ENCODE measurements at places on chromosomes 2 and 18.

GRCh38 chr2:212109217-212109616, 429.4 kb downstream of the ERBB4 start:
- no peak for DNase-seq

DNA sequence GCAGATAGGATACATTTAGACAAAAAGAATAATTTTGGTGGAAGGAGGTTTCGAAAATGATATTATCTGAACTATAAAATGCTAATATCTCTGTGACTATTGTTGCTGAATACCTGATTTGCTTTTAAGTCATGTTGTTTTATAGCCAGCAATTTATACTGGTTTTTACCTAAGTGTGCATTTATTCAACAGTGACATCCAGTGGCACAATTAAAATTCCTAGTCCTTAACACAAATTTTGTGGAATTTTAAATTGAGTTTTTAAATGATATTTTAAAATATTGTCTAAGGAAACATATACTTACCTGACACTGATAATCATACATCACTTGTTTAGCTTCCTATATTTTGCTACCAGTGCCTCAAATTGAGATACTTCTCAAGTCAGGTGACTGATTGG, 144.8 kb downstream of the ARHGAP28 start:
- DNase-seq = no peak

- no peak for DNase-seq
Observed at GRCh38 chr18:79912409-79912991, 39.0 kb downstream of the SLC66A2 start.

- DNase-seq = peak; percentile 67
Observed at GRCh38 chr2:95728878-95729596, 137.2 kb downstream of the TRIM43 start.

GRCh38 chr18:36376361-36376760, 78.8 kb downstream of the FHOD3 start:
- DNase-seq = peak; percentile 20

GRCh38 chr2:107340955-107341354, 455.0 kb upstream of the ST6GAL2 start:
- no peak for DNase-seq

- no peak for DNase-seq
Observed at GRCh38 chr2:74531666-74532065, 1.9 kb downstream of the HTRA2 start.

GRCh38 chr2:55883357-55883756, 40.2 kb downstream of the EFEMP1 start:
- DNase-seq = no peak

DNA sequence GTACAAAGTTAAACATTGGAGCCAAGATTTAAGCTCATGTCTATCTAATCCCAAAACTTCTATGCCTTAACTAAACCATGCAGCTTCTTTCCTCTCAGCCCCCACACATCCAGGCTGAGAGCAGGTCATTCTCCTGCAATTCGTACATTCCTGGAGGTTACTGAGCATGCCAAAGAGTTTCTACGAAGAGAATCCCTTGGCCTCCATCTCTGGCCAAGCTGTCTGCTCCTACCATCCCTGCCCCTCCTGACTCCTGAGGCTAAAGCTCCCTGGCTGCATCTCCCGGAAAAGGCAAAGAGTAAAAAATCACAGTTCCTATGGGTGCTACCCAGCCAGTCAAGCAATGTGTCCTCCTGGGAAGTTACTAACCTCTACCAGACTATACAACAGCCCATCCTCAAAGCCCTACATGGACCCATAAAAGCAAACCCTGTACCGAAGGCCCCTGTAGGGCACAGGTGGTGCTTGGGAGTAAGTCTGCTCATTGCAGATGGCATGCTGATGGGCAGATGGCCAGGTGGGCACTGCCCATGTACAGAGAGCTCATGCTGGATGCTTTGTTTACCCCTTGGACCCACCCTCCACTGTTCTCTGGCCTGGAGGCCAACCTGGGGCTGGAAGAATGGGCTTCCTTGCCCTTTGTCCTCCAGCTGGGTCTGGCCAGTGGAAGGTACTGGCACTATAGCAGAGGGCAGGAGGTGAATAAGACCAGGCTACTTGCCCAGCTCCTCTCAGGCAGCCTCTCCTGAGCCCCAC, 99.5 kb downstream of the TTC32 start:
- DNase-seq = no peak

All from GM04504 (cell line).